SIG-M5 (cell line): ENCODE measurements at places on chromosomes 1 and 21.

- DNase-seq = no peak
Observed at GRCh38 chr1:53411541-53412152, 47.6 kb upstream of the DMRTB1 start.

DNA sequence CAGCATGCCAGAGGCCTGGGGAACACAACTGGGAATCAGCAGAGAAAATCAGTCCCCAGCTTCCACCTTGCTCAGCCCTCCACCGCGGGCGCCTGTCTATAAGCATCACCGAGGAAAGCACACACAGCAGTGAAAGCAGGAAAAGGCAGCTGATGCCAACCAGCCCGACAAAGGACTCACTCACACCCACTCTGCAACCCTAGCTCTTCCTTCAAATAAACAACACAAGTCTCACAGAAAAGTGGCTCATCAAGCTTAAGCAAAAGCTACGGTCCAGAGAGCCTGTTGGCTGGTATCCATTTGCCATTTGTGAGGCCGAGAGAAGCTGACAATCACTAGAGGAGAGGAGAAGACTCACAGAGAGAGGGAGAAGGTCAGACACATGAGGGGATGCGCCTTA lies 27.1 kb downstream of the MRAP start:
- DNase-seq = no peak

GRCh38 chr1:22884806-22885530 lies 87.7 kb downstream of the LACTBL1 start:
- DNase-seq = no peak

DNA sequence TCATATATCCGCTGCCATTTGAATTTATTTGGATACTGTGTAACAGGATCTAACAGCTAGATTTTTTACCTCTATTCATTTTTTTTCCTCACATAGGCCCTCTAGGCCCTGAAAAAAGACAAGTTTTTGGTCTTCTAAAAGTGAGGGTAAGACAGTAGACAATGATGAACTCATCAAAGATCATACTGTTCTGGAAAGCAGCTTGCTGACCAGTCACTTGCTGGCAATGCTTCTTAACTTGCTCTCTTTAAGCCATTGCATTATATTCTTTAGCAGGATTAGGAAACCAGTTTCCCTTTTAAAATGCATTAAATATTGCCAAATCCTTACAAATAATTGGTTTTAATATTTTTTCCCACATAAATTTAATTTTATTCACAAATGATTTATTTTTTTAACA lies 65.5 kb downstream of the SYT14 start:
- no peak for DNase-seq

DNA sequence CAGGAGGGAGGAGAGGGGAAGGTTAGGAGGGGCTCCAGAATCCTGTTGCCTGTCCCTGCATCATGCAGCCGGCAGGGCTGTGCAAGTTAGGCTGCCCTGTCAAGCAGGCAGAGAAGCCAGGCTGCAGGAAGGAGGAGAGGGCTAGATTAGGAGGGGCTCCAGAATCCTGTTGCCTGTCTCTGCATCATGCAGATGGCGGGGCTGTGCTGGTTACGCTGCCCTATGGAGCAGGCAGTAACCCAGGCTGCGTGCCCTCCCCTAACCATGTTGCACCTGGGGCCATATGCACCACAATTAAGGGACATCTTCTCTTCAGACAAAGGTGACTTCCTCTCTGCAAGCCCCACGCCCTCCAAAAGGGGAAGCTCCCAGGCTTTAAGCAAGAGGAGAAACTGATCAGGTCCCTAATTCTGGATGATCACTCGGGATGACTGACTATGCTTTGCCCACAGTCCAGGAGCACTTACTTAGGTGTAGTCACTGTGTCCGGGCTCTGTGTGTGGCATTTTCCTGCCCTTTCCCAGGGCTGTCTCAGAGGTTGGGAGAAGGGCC lies 457.4 kb downstream of the SETD4 start:
- no peak for DNase-seq

- no peak for DNase-seq
Observed at GRCh38 chr21:14403681-14404318, 20.9 kb upstream of the HSPA13 start.

DNA sequence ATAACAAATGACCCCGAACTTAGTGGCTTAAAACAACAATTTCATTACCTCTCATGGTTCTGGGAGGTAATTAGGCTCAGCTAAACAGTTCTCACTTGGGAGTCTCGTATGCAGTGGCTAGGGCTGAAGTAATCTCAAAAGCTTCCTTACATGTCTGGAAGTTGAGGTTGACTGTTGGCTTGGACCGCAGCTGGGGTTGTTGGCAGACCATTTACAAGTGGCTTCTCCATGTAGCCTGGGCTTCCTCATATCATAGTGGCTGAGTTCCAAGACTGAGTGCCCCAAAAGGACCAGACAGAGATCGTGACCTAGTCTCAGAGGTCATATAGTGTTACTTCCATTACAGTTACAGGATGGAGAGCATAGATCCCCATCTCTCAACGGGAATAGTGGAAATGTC lies 2.4 kb upstream of the POGZ start:
- DNase-seq = no peak

GRCh38 chr1:39230261-39231190 lies 26.0 kb downstream of the MACF1 start:
- DNase-seq = no peak

DNA sequence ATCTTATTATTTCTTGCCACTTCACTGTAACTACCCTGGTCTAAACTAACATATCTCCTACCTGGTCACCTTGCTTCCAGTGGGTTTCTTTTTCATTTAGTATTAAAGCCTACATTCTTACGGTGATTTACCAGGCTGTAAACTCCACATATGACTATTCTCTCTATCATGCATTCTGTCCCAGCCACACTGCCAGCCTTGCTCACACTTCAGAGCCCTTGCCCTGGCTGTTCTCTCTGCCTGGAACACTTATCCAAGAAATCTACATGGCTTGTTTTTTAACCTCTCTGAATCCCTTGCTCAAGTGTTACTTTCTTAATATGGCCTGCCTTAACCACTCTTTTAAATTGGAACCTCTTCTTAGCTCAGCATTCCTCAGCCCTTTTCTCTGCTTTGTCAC lies 212.7 kb downstream of the GPR52 start:
- no peak for DNase-seq

DNA sequence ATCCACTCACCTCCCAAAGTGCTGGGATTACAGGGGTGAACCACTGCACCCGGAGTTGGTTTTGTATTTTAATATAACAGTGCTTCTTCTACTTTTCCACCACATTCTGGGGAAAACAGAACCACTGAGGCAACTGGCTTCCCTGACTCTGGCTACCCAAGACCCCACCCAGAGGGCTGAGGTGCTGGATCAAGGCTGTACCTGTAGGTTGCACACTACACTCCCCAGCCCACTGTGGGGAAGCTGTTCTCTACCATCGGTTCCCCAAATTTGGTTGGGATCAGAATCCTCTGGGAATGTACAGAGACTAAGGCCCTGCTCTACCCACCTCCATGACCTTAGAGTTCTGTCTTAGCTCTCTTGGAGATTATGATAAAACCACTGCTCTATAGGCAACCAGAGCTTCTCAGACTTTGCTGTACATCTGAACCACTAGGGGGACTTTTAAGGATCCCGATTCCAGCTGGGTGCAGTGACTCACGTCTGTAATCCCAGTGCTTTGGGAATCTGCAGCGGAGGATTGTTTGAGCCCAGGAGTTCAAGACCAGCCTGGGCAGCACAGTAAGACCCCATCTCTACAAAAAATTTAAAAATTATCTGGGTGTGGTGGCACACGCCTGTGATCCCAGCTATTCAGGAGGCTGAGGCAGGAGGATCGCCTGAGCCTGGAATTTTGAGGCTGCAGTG lies 51.6 kb downstream of the GNG4 start:
- DNase-seq = no peak

DNA sequence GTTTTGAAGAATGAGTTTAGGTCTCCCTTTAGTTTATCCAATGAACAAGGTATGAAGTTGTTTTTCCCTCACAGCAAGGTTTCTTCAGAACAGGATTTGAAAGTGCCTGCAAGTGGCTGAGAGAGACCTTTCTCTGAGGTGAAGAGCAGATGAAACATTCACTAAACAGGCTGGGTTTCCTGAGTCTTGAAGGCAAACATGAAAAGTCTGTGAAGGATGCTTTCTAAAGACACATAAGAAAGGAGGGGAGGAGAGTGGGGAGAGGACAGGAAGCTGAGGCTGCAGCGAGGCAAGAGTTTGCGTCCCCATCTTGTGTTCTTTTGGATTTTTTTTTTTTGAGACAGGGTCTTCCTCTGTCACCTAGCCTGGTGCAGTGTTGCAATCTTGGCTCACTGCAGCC lies 95.7 kb upstream of the SIM2 start:
- DNase-seq = no peak

DNA sequence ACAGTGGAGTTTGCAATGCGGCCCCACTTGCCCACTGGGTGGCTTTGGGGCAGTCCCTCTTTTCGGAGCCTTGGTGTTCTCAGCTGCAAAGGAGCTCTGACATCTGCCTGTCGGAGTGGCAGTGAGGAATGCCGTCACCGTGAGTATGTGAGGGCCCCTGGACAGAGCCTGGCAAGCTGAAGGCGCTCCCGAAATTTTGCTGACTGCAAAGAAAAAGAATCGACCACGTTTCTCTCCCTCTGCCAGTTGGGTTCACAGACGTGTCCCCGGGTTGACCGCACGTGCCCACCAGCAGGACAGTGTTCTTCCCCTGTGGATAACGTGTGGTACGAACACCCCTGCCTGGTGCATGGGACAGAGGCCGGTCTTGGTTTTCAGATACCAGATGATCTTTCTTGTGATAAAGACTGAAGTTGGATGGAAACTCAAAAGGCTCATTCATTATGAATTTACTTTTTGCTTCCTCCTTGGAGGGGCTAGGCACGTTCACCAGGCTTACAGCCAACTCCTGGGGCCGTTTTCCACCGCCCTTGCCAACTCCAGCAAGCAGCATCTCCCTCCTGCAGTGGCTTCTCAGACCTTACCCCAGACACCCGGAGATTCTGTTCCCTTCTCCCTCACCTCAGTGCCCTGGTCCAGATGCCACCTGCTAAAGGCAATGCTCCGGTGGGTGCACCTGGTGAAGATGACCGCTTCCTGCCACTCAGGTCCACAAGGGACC lies 29.7 kb downstream of the ECE1 start:
- no peak for DNase-seq

- no peak for DNase-seq
Observed at GRCh38 chr1:15618655-15619525, 1.6 kb downstream of the DDI2 start.

GRCh38 chr1:8113262-8114220 lies 87.4 kb upstream of the ERRFI1 start:
- no peak for DNase-seq

GRCh38 chr21:46056450-46056903 lies 41.4 kb upstream of the COL6A2 start:
- DNase-seq = no peak

- DNase-seq = no peak
Observed at GRCh38 chr1:40877698-40878097, 15.5 kb upstream of the CITED4 start.
